Activated naive CD8-positive, alpha-beta T cell treated with anti-CD3 and anti-CD28 coated beads for 36 hours (primary cell): ENCODE measurements at places on chromosomes 7 and 10.

GRCh38 chr7:135200821-135201331 is 10.4 kb downstream of the WDR91 start:
- DNase-seq: no peak

- DNase-seq: no peak
Measured at GRCh38 chr7:118158766-118159165, 25.2 kb upstream of the LSM8 start.

GRCh38 chr10:124524991-124525653 is 63.5 kb downstream of the LHPP start:
- DNase-seq: no peak

DNA sequence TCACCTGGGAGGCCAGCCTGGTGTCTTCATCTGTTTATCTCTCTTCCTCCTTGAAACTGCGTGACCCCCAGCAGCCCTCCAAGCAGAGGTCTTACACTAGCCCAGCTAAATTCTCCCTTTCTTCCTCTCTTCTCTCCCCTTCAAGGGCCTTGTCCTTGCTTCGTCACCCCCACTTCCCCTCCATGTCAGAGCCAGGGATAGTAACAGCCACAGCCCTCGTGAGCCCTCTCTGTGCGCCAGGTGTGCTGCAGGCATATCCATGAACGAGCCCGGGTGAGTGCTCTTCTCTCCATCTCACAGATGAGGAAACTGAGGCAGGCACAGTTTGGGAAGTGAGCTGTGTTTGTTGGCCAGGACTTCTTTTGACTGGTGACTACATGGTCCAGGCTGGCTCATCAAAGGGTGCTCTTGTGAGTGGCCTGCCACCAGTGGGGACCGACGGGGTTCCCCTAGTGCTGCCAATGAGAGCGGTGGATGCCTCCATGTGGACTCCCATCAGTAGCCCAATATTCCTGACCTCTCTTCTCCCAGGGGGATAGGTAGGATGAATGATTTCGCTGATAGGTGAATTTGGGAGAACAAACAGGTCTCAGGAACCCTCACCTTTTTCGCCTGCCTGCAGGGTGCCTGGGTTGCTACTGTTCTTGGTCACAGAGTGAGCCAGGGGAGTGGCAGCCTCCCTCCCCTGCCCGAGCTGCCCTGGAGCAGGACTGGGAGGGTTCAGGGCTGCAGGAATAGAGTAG is 38.1 kb downstream of the ADRA2A start:
- DNase-seq: no peak

DNA sequence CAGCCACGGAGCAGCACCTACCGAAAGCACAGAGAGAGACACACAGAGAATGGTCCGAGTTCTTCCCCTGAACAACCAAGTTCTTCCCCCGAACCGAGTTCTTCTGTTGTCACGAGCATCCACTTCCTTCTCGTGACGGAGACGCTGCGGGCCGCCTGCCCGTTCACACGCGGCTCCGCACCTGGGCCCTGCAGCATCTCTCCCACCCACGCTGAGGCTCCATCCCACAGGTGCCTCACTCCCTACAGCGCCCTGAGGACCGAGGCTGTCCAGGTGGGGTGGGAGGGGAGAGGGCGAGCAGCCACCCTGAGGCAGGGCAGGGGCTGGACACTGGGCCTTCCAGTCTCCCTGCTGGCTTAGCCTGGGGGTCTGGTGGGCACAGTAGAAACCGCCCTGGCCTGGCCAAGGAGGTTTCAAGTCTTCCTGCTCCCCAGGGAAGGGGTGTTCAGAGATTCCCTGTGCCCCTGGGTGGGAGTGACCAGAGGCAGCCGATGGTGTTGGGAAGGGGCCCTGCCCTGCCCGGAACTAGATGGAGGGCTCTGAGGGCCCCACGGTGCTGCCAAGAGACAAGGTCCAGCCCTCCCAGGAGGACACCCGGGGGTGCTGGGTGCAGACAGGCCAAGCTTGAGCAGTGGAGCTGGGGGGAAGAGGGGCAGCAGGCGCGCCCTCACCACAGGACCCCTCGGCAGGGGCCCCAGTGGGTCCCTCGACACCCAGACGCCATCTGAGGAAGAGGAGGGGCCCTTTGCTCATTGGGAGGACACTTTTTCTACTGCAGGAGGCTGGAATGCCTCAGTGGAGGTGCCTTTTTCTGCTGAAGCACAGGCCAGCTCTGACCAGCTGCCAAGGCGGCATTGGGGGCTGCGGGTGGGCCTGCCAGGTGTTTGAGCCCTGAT is 5.2 kb upstream of the NKX6-2 start:
- no peak for DNase-seq

DNA sequence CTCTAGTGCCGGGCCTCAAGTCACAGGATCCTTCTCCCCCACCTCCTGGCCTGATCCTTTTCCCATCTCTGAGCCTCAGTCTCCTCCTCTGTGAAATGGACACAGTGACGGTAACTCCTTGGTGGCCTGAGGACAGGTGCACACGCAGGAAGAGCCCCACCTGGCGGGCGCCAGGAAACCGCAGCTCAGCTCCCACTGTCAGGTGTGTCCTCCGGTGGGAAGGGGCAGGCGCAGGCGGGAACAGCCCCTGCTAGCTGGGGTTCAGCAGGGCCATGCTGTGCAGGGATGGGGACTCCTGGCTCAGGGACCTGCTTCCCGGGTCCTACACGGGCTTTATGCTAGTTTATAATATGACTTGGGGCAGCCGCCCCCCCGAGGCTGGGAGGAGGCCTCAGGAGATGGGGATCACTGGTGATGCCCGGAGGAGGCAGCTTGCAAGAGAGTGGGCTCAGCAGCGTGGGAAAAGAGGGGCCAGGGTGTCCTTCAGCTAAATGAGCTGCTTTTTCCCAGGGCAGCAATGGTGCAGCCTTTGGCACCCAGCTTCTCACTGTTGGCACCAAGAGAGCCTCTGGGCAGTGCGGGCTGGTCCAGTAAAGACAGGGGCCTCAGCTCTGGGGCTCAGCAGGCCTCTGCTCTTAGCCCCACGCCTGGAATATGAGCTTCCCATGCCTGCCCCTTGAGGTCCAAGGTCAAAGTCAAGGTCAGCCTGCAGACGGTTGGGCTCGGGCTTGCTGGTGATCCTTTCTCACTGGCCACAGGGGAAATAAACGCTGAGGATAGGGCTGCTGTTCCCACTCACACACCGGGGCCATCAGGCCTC is 68.0 kb upstream of the FAM20C start:
- DNase-seq: no peak

- no peak for DNase-seq
Measured at GRCh38 chr7:151774951-151775350, 102.0 kb downstream of the PRKAG2 start.

DNA sequence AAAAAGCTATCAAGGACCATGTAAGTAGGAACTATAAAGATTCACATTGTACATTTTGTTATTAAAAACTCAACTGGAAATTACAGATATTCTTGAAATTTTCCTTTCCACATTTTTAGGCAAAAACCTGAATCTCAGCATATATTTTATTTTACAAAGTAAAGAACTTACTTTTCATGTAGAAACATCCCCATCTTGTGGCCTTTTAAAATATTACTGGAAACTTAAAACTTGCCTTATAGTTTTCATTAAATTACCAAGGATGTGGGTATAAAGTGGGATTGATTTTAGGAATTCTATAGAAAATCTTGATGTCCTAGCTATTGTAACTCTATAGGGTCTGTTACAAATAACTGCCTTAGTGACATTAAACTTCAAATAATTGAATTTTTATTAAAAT is 10.6 kb downstream of the DBF4 start:
- DNase-seq: no peak

- no peak for DNase-seq
Measured at GRCh38 chr10:50403074-50403473, 151.8 kb upstream of the ASAH2 start.

GRCh38 chr10:31321396-31321941 is 2.5 kb downstream of the ZEB1 start:
- DNase-seq: peak; percentile 4

- DNase-seq: no peak
Measured at GRCh38 chr10:4684434-4684833, 141.6 kb upstream of the AKR1E2 start.
